ENCODE measurements at places on chromosomes 2 and 18.

GRCh38 chr2:54773233-54773632 is 49.8 kb downstream of the EML6 start:
- no peak for DNase-seq

DNA sequence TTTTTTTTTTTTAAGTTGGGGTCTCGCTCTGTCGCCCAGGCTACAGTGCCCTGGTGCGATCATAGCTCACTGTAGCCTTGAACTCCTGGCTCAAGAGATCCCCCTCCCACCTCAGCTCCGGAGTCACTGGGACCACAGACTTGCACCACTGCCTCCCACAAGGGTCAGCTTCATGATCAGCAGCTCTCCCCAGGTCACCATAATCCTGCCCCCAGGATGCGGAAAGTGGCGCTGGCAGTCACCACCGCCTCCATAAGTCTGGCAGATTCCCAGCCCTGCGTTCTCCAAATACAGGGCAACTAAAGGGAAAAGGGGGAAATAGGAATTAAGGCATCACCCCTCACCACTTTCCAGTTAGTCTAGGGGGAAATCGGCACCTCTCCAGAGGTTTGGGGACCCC is 5.2 kb upstream of the ARID5A start:
- DNase-seq: no peak

- DNase-seq: no peak
These were observed 8.1 kb downstream of the SIX2 start for GRCh38 chr2:45000921-45001868.

DNA sequence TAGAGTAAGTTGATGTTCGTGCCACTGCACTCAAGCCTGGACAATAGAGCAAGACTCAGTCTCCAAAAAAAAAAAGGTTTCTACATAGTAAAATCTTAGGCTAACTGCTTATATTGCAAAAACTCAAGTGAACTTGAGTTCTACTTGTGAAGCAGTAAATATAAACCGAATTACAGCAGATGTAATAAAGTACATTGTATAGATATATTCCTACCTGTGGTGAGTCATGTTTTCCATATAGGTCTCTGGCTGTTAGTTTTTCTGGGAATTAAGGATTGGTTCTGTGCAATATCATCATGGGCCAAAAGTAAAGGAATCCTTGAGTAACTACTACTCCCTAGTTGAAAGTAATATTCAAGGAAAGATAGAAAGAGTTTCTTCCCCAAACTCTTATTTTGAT is 159.9 kb downstream of the DYM start:
- DNase-seq: no peak

GRCh38 chr2:50490991-50491390 is 540.9 kb downstream of the NRXN1 start:
- no peak for DNase-seq

- no peak for DNase-seq
These were observed 96.0 kb downstream of the WDR7 start for GRCh38 chr18:56747032-56747658.

DNA sequence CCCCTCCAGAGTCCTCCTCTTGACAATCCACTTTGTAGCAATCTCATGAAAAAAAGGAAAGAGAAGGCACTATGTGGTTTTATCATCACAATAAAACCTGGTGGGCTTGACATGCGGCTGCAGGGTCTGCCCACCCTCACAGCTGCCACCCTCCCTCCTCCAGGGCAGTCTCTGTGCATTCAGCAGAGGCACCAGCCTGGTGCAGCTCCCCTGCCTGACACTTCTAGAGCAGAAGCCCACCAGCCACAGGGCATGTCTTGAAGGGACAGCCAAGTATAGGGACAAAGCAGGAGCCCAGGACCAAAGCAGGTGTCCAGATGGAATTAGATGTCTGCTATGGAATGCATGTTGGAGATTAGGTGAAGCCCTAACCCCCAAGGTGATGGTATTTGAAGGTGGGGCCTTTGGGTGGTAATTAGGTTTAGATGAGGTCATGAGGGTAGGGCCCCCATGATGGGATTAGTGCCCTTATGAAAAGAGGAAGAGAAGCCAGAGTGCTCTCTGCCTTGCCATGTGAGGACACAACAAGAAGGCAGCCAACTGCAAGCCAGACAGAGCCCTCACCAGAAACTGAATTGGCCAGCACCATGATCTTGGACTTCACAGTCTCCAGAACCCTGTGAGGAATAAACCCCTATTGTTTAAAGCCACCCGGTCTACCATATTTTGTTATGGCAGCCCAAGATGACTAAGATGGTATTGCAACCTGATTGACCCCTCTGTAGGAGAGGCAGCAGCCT is 86.9 kb downstream of the MCFD2 start:
- no peak for DNase-seq

- DNase-seq: no peak
These were observed 65.3 kb downstream of the PTPRM start for GRCh38 chr18:7632152-7633098.

GRCh38 chr2:160614391-160614790 is 120.8 kb upstream of the RBMS1 start:
- no peak for DNase-seq

DNA sequence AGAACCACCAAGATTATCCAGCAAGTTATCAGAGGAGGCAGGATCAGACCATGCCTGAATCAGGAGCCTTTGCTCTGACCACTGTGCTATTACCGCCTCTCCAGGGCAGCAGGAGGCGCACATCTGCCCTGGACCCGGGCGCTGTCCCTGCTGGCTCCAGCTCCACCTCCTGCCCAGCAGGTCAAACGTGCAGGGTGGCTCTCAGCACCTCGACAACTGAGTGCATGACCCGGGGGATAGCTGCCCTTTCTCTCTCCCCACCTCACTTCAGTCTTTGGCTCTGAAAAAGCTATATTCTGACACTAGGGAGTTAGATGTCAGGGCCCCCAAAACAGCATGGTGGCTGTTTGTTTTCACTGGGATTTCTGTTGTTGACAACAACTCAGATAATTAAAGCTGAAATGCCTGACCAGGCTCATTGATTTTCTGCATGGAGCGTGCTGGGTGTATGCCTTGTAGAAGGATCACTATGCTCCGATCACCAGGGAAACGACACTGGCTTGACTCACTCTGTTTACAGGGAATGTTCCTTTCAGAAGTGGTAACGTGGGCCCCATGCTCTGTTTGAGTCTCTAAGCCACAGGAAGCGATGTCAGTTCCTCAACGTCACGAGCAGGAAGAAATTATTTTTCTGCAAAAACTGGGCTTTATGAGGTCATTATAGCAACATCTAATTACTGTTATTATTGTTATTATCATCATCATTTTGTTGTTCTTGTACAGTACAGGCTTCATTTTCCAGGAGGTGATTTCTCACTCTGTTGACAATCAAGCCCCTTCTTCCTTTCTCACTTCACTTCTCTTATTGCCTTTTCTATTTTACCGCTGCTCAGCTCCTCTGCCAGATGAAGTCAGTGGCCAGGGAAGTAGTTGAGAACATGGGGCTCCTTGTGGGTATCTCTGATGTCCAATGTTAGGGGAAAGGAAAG is 125.6 kb downstream of the PLB1 start:
- peak; percentile 100 for DNase-seq

GRCh38 chr18:43515481-43515880 is 238.2 kb upstream of the SYT4 start:
- no peak for DNase-seq

- no peak for DNase-seq
These were observed 4.9 kb upstream of the WNT10A start for GRCh38 chr2:218875692-218876246.

GRCh38 chr2:66561645-66562303 is 126.8 kb downstream of the MEIS1 start:
- DNase-seq: no peak

- DNase-seq: peak; percentile 27
These were observed 961 bp downstream of the RBM43 start for GRCh38 chr2:151260573-151261230.

DNA sequence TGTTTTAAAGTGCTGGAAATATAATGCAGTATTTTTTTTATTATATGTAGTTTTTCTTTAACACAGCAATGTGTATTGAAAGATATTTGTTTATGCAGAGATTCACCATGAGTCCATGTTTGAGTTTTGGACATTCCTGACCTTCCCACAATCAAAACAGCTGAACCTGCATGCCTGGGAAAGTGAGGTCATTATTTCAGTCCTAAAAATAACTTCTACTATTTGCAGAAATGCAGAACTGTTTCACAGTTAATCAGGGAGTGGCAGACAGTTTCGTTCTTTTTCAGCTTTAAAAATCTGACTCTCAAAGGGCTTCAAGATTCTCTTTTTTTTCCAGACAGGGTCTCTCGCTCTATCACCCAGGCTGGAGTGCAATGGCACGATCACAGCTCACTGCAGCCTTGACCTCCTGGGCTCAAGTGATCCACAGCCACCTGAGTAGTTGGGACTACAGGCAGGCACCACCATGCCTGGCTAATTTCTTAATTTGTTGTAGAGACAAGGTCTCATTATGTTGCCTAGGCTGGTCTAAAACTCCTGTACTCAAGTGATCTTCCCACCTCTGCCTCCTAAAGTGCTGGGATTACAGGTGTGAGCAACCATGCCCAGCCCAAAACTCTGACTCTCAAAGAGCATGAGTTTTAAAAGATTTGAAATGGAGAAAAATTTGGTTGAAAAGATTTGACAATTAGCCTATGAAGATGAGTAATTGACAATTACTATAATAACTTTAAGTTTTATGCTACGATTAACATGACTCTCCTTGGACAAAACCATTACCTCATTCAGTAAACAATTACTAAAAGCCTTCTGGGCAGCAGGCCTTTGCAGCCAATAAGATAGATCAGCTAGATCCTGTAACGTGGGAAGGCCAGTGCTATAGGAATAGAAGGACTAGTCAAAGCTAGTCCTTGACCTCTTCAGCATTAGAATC is 5.0 kb upstream of the MYL12B start:
- DNase-seq: no peak

DNA sequence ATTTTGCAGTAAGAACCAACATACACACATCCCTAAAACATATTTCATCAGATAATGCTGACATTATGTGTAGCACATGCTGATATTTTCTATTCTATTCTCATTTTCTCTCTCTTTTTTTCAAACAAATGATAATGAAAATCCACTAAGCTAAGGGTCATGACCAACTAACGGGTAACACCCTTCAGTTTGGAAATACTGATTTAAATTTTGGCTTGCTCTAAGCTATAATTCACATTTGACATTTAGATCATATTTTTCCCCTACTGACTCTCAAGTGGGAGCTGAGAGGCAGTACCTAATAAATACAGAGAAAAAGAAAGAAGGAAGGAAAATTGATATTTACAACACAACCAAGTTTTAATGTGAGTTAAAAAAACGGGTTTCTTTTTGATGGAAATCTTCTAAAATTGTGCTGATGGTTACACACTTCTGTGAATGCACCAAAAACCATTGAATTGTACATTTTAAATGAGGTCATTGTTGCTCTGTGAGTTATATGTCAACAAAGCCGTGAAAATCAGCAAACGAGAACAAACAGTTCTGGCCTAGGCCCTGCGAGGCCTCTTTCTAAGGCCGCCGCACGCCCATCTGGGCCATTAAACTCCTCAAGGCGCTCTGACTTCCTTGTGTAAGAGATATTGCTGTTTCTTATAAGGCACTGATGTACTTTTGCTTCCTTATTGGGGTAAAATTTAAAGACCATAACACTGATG is 124.2 kb downstream of the GALR1 start:
- DNase-seq: no peak

GRCh38 chr2:86433137-86433536 is 8.0 kb upstream of the KDM3A start:
- no peak for DNase-seq

DNA sequence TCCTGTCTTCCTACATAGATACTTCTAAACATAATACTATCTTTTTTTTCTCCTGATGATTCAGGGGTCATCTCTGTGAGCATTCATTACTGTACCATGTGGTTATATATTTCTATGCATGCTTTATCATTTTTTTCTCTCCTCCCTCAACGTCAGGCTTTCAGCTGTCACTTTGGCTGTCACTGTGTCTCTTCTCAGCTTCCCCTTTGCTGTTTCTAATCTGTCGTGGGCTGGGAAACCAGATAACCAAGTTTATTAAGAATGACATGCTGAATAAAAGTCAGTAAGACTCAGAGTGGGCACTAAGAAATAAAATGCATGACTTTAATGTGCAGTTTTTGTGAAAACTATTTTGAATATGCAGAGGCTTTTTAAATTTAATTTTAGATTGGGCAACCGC is 344.6 kb downstream of the NRXN1 start:
- DNase-seq: no peak

- DNase-seq: no peak
These were observed 1.6 kb downstream of the MFSD2B start for GRCh38 chr2:24011250-24012104.

DNA sequence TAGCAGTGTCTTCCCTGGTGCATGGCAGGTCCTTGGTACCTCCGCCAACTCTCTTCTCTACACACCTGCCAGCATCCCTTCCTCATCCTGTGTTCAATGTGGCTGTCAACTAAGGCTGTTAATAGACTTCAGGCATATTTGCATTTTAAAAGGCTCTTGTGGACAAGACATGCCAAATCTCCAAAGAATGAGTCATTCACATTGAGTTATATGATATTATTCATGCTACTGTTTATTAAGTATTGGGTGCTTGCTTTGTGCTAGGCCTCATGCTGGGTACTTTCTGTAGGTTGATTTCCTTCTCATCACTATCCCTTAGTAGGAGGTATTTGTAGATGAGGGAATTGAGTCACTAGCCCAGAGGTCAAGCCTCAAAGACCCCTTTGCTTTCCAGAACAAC is 5.2 kb downstream of the MYO1B start:
- DNase-seq: no peak

- DNase-seq: no peak
These were observed 42.4 kb upstream of the BIN1 start for GRCh38 chr2:127149384-127149783.

DNA sequence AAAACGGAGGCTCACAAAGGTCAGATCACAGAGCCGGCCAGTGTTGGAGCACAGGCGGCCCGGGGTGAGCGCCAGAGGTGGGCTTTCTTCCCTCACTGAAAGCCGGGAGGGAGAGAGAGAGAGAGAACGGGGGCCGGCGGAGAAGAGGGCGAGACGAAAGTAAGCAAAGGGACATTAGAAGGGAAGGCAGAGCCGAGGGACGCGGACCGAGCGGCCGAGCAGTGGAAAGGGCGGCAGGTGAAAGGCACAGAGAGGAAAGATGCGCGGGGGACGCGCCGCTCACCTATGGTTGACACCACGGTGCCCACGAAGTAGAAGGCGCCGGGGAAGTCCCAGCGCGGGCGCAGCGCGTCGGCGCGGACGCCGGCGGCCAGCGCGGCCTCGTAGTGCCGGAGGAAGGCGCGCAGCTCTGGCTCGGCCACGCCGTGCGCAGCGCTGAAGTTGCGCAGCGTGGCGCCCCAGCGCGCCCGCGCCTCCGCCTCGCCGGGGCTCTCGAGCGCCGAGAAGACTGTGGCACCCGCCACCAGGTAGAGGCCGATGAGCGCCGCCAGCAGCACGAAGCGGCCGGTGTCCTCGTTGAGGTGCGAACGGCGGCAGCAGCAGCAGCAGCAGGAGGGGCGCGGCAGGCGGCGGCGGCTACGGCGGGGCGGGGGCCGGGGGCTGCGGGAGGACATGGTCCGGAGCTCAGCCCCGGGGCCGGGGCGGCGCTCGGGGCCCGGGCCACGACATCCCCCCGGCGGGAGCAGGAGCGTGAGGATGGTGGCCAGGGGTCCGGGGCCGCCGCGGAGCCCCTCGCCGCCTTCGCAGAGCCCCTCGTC is 166.9 kb downstream of the MSH2 start:
- DNase-seq: no peak
